H4 (cell line): ENCODE measurements at places on chromosomes 3 and 15.

DNA sequence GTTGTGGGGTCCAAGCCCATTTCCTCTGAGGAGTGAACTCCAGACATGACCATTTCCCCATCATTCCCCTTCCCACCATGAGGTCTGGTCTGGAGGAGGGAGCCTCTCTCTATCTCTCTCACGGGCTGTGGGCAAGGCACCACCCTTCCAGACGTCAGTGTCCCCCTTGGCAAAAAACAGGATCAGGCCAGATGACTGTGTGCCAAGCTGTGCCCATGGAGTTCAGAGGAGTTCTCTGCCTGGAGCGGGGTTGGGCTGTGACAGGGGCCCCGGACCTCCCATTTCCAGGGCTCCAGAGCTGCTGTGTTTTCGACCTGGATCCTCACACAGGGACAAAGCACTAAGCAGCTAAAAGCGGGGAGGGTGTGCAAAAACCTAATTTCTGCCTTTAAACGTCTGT lies 124.5 kb downstream of the RAB11A start:
- DNase-seq, result no peak

GRCh38 chr3:172194702-172195406 lies 155.5 kb downstream of the FNDC3B start:
- no peak for DNase-seq

DNA sequence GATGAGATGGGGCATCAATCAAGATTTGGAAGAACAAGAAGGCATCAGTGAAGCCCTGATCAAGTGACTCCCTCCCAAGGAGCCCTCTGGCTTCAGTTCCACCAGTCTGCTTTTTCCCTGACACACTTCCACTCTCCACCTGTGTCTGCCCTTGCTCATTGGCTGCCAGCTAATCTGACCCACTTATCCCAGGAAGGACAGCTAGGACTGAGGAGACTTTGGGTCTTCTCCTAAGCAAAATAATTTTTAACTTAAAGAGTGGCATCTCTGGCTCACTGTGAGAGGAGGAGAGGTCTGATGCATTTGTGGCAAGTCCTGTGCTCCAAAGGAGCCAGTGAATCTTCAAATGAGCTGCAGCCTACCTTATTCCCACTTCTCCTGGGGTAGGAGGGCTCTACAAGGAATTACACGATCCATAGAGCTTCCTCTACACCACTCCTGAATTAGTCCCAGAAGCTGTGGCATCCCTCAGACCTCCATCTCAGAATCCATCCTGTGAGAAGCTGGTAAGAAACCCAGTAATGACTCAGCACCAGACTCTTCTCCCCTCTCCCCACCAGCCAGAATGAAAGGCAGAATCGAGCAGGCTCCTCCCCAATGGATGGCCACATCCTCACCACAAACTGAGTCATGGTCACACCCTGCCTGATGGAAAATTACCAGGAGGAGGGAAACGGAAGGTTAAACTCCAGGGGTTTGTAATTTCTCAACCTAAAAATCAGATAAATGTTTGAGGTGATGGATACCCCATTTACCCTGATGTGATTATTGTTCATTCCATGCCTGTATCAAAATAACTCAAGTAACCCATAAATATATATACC lies 6.3 kb upstream of the PKM start:
- DNase-seq, result peak; percentile 98

DNA sequence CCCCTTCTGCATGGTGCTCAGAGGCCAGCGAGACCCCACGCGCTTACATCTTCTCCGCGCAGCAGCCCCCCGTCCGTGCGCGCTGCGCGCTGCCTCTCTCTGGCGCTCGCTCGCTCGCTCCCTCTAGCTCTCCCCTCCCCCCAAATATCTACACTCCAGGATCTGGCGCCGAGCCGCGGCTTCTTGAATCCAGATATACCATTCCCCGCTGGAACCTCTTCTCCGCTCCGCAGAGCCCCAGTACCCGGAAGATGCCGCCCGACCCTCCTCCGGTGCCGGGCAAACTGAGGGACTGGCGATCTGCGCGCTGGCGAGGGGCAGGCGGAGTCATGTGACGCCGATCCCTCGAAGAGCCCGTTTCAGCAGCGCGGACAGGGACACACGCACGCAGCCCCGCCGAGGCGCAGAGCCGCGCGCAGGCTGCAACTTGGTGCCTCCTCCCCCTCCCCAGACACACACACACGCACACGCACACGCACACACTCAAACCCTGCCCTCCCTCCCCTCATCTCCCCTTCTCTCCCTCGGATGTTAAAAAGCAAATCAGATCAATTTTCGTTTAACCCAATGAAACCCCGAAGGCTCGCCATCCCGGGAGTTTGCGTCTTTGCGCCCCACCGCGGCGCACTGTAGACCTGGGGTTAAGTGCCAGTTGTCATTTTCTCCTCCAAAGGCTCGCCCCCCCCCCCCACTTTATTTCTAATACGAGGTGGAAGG lies at the start of gene RASGRF1:
Gene RASGRF1 (minus strand): TSS at position 294 of the 717 bp plus-strand sequence. CDS start 282 bp downstream, at position 12.
- no peak for DNase-seq

- no peak for DNase-seq
Measured at GRCh38 chr3:28012830-28013229, 228.6 kb upstream of the CMC1 start.

DNA sequence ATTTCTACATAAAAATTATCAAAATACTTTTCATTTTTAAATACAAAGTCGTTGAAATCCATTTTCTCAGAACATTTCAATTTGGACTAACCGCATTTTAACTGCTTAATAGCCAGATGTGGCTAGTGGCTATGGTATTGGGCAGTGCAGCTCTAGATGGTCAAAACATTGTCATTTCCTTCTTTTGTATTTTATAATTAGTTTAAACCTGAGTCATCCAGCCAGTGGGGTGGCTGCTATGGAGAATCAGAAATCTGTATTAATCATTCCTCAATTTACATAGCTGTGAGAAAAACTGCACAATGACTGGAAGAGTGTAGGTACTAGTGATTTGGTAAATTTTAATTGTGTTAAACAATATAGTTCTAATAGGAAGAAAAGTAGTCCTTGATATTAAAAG lies 245.3 kb downstream of the PDZRN3 start:
- no peak for DNase-seq

DNA sequence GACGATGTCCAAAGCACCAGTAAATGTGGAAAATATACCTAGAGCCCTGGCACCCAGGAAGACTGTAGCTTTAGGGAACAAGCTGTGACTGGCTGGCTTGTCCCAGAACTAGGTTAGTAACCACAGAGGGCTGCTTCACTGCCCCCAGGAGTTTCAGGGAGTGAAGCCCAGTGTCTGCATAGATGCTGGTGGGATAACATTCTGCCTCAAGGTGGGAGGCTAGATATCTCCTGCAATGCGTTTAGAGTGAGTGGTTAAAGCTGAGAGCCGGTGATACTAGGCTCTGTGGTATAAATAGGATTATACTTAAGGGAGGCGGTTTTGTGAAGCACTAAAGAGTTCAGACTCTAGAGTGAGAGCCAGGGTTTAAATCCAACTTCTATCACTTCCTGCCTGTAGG lies 11.7 kb upstream of the CP start:
- DNase-seq, result no peak

- no peak for DNase-seq
Measured at GRCh38 chr3:58074997-58075396, 66.8 kb downstream of the FLNB start.

DNA sequence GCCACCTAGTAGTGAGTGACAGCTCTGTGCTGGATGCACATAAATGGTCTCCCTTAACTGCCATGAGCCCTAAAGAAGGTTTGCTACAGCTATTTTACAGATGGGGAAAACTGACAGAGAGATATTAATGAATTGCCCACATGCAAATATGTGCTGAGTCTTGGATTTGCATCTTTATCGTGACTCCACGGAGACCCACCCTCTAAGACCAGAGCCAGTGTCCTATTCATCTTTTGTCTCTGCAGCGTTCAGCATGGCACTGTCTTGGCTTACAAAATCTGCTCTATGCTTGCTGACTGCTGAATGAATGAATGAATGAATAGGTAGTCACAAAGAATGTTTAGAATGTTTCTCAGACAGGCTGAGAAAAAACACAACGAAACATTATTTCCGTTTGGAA lies 48.3 kb downstream of the BTD start:
- no peak for DNase-seq

DNA sequence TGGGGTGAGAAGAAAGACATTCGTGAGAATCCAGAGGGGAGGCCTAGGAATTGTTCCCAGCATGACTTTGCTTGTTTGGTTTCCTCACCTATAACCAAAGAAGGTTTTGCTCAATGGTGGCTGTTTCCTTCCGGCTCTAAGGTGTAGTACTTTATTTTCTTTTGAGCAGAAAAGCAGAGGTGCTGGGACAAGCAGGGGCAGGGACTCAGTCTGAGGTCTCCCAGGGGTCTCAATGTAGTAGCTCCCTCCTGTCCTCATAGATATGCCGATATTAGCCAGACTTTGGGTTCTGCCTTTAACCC lies 41.6 kb downstream of the ZBTB38 start:
- DNase-seq, result no peak

DNA sequence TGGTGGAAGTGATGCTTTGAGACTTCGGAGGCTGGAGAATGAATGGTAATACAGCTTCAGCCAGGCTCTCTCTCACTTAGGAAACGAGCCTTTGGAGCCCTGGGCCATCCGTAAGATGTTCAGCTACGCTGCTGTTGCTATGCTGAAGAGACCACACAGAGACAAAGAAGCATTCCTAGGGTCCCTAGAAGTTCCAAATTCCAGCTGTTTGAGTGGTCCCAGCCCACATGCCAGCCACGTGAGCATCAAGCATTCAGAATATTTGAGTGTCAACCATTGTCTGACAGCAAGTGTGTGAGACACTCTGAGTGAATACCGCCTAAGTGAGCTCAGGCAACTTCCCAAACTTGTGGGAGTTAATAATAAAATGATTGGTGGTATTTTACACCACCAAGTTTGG lies 212.9 kb downstream of the CD47 start:
- DNase-seq, result no peak

DNA sequence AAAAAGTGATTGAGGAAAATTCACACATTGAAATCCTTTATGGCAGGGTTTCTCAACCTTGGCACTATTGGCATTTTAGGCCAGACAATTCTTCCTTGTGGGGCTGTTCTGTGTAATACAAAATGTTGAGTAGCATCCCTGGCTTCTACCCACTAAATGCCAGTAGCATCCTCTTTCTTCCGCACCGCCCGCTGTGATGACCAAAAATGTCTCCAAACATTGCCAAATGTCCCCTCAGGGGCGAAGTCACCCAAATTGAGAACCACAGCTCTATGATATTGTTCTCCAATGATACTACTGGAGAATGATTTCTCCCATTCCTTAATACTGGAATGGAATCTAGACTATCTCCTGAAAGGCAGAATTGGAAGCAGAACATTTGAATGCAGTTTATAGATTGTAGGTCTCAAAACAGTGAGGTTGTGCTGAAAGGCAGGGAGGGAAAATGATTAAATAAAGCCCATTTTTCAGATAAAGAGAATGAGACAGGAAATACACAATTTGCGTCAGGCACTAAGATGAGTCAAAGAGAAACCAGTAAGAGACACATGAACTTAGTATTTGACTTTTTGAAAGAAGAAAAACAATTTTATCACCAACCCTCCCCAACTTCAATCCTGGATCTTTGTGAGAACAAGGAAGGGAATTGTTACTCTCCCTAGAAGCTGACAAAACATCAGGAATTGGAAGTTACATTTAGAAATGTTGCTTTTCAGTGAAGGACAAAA lies 101.6 kb upstream of the TNIK start:
- DNase-seq, result no peak

DNA sequence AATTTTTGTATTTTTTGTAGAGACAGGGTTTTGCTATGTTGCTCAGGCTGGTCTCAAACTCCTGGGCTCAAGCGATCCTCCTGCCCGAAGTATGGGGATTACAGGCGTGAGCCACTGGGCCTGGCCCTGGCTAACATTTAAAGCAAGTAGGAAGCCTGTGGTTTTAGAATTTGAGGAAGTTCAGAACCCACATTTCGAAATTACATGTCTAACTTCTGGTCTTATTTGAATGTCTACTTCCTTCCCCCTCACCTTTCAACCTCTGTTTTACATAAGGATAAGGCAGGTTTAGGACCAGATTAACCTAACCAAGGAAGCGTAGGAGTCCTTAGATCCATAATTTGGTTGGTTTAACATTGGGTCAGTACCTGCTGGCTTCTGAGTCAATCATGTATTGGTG lies 120.5 kb upstream of the PROK2 start:
- no peak for DNase-seq

GRCh38 chr3:4589475-4590097 lies 96.4 kb downstream of the ITPR1 start:
- no peak for DNase-seq

GRCh38 chr3:160027541-160028195 lies 39.0 kb downstream of the IL12A start:
- DNase-seq, result peak; percentile 67

DNA sequence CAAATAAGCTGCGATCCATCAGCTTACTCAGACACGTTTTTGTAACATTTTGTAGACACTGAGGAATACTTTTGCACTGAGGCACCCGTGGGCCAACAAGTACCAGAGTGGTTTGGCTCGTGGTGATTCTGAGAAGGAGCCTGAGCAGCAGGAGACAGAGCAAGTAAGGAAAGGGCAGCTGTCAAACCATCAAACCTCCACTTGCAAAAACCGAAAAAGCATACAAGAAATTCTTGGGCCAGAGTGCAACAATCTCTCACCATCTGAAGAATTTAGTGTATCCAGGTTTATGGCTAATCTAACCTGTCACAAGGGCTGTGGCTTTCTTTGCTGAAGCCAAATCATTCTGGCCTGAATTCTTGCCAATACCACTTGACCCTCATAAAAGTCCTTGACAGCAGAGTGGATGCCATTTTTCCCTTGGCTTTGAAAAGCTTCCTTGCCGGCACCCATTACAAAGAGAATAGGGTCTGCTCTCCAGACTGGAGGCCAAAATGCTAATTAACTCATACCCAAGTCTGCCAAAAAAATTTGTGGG lies 56.7 kb downstream of the MYO1E start:
- DNase-seq, result no peak

GRCh38 chr15:91032919-91033803 lies 10.8 kb upstream of the VPS33B start:
- DNase-seq, result peak; percentile 19

GRCh38 chr3:142586803-142587406 lies 8.4 kb upstream of the ATR start:
- peak; percentile 80 for DNase-seq

- DNase-seq, result no peak
Measured at GRCh38 chr3:111476701-111477100, 65.3 kb upstream of the CD96 start.

DNA sequence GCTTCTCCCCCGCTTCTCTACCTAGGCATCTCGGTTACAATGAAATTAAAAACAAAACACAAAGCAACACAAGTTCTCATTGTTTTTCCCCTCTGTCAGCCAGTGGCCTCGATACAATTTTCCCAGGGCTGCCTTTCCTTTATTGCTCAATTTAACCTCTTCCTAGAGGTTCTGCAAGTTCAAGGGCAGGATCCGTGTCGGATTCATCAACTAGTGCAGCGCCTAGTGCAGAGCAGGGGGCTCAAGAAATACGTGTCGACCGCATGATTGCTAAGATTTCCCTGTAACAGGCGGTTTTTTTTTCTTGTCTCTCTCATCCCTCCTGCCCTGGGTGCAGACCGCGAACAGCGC lies 1.4 kb upstream of the BHLHE40 start:
- DNase-seq, result no peak

DNA sequence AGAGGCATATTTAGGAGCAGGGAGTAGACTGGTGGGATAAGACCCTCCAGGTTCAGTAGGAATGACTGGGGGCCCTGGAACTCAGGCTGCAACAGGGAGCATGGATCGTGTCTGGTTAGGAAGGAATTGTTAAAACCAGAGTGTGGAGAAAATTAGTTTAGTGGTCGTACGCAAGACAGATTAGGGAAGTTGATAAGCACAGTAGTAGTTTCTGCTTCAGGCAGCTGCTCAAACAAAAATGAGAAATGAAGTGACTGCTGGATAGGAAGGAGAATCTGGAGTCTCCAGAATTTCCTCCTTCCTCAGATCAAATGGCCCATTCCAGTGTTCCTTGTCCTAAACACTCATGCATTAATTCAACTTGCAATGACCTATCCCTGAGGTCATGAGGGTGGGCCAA lies 11.2 kb downstream of the MYD88 start:
- DNase-seq, result no peak
